Right cardiac atrium (tissue), 5 donors: ENCODE measurements at places on chromosomes 11 and 22. TPM values are rescaled to one million over a fixed set of nuclear protein-coding genes. Genes with fewer than 3 reads are reported as not detected.

DNA sequence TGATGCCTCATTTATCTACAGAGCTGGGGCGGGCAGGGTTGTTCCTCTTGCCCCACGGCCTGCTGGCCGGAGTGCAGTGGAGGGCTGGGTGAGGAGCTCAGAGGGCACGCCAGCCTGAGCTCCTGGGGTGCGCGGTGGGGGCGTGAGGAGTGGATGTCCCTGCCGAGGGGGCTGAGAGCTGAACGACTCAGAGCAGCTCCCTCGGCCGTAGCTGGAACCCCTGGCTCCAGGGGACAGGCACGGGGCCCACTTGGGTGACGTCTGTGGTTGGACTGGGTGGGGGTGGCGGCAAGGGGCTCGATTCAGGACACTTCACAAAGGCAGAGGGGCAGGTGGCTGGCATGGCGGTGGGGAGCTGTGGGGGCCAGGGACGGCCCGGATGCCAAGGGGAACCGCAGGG, 62.4 kb downstream of the TRMU start:
- DNase-seq = no peak

GRCh38 chr11:118128721-118129470, 23.7 kb downstream of the SCN4B start:
- DNase-seq = no peak

Gene CDK2AP2
- total RNA-seq = 48.4 TPM

GRCh38 chr22:42766860-42767259, 46.2 kb upstream of the A4GALT start:
- DNase-seq = no peak

GRCh38 chr11:75554258-75555022, 7.6 kb upstream of the SERPINH1 start:
- peak; percentile 98 for DNase-seq

- no peak for DNase-seq
These were observed 2.4 kb upstream of the KAT5 start for GRCh38 chr11:65709661-65710060.

DNA sequence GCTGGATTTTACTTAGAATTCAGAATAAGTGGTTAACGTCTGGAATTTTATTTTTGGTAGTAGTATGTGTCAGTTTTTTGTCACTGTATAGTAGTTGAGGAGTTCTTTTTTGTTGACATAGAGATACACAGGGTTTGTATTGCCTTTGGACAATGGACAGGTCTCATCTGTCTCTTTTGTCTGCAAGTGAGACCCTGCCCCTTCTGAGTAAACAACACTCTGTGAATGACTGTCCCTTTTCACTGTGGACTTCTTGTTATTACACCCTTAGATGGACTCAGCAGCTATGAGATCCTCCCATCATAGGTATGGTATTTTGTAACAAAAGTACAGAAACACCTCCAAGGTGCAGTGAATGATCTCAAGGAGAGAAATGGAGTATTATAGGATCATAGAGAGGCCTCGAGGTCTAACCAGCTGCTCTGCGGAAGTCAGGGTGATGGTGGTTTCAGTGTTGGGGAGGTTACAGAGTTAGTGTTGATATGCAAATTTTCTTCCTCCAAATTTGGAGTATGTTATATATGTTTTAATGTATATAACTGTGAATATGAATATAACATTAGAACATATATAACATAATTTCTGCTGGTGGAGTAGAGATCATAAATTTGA, 7.8 kb downstream of the PPP6R3 start:
- DNase-seq = no peak

- DNase-seq = no peak
These were observed 108.2 kb upstream of the DDI1 start for GRCh38 chr11:103928040-103928801.

Gene DAGLA
- 4.1 TPM for total RNA-seq

DNA sequence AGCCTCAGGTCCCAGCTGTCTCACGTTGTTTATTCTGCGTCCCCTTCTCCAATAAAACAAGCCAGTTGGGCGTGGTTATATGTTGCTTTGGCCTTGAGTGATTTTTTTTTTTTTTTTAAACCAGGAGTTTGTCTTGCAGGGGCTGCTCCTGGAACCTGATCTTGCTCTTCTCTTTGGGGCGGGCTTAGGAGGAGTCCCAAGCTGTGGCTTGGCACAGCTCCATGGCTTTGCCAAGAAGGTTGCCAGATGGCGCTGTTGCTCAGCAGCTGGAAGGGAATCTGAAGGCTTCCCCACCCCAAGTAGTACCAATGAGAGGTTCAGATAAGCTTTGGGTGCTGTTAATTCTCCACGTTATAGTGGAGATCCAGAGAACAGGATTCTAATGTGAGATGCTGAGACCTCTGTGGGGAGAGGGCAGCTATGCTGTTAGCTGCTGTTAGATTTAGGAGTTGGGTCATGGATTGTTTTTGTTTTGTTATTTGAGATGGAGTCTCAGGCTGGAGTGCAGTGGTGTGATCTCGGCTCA, 2.0 kb upstream of the FERMT3 start:
- peak; percentile 88 for DNase-seq

Gene CCT8L2
- total RNA-seq = not detected

GRCh38 chr11:133905677-133906156, 51.1 kb downstream of the IGSF9B start:
- no peak for DNase-seq

Gene NLRP14
- total RNA-seq = not detected

DNA sequence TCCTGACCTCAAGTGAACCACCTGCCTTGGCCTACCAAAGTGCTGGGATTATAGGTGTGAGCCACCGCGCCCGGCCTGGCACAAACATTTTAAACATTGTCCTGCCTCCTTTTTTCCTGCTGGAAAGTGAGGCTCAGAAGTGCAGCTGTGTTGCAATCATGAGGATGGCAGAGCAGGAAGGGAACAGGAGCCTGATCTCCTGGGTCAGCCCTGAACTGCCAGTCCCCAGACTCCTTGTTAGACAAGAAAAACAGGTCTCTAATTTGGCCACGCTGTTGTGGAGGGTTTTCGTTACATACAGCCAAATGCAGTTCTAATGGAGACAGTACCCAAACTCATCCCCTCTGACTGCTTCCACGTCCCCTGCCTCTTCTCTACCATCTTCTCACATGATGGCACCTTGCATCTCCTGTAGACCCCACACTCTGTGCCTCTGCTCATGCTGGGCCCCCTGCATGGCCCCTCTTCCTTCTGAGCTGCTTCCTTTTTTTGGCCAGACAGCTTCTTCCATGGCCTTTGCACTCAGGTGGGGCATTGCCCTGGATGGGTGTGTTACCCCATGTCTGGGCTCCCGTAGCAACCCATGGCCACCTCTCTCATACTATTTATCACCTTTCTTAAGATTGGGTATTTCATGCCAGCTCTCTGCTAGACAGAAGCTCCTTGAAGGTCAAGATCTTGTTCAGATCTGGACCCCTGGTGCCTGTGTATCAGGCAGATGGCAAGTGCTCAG, 227.1 kb downstream of the CEP164 start:
- no peak for DNase-seq

Gene PNPLA5
- not detected for total RNA-seq

Gene SCO2
- total RNA-seq = not detected

Gene MEN1
- 11.7 TPM for total RNA-seq

Gene IGSF9B
- 53.1 TPM for total RNA-seq

- no peak for DNase-seq
These were observed 9.1 kb downstream of the LRFN4 start for GRCh38 chr11:66866007-66866406.

Gene MS4A6A
- 83.7 TPM for total RNA-seq

DNA sequence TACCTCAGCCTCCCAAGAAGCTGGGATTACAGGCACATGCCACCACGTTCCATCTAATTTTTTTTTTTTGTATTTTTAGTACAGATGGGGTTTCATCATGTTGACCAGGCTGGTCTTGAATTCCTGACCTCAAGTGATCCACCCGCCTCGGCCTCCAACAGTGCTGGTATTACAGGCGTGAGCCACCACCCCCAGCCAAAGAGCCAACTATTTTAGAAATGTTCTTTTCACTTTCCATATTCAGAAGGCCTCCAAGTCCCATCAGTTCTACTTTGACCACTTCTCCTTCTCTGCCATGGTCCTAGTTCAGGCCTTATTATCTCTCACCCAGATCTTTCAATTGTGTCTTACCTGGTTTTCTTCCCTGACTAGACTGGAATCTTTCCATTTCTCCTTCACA, 48.2 kb downstream of the CCDC83 start:
- DNase-seq = no peak

DNA sequence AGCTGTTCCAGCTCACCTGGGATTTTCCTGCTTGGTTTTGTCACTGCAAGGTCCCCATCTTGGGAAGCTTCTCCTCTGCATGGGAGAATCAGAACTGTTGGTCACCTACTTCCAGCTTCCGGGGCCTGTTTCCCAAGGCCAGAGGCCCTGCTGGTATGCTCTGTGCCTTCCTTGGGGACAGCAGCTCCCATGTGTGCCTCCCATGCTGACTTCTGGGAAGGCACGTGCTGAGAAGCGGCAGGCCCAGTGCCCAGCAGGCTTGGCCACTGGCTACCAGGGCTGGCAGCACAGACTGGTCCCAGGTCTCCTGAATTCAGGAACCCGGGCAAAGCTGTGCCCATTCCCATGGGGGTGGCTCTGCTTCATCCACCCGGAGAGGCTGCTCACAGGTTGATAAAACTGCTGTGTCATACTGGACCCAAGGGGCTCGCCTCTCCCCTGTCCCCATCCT, 33.8 kb downstream of the MYEOV start:
- DNase-seq = no peak

DNA sequence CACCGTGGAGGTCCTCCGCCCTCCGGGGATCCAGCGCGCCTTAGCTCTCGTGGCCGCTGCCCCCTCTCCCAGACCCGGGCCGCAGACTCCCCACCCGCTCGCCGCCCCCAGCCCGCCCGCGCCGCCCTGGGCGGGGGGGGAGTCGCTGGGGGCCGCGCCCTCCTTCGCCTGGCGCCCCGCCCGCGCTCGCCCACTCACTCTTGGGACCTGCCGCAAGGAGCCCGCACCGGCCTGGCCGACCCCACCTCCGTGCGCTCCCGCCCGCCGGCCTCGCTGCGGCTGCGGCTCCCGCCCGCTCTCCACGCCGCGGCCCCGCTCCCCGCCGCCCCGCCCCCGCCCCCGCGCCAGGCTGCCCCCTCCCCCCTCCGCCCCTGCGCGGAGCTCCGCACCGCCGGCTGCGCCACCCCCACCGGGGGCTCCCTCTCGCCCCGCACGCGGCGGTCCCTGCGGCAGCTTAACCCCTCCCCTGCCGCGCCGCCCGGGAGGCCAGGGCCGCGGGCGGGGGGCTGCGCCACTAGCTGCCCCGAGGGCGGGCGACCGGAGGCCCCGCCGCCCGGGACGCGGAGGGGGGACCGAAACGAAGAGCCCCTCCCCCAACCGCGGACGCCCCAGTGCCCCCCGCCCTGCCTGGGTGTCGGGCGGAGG, 724 bp upstream of the RASGRP2 start:
- DNase-seq = peak; percentile 74
